ENCODE measurements at places on chromosomes 2 and 18.

GRCh38 chr18:45399146-45399545 lies 216.1 kb upstream of the SLC14A2 start:
- no peak for DNase-seq

DNA sequence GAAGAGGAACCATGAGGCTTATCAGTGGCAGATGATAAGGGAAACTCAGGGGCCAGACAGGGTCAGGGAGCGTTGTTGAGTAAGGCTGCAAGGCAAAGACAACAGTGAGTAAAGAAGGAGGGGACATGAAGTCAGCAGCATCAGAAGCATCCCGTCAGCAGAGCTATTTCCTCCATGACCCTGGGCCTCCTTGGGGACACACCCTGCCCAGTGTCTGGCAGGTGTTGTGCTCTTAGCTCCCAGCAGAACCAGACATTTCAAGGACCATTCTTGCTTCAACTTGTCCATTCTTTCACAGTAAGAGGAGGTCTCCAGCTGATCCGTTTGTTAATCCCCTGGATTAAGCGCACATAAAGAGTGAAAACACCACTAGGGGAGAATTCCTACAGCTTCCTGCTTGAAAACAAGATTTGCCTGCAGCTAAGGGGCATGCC lies 88.7 kb upstream of the MEIS1 start:
- DNase-seq: no peak

DNA sequence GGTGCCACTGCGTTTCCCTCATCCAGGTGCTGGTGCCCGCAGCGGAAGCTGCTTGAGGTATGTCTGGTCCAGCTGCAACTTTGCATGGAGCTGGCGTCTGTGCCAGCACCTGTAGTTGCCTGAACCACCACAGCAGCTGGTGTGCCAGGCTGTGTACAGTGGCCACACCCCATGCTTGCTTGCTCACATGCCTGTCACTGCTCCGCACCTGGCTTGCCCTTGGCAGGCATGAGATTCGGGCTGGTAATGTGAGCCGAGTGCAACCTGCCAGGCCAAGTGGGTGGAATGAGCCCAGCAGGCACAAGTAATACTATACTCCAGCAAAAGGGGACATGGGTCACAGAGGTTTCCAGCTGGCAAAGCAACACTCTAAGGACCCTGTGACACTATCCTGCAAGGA lies 1123.3 kb upstream of the ACVR2A start:
- no peak for DNase-seq

GRCh38 chr2:70199320-70199864 lies 8.6 kb upstream of the C2orf42 start:
- no peak for DNase-seq

- no peak for DNase-seq
These were observed 13.4 kb upstream of the PDIA6 start for GRCh38 chr2:10826026-10826425.

DNA sequence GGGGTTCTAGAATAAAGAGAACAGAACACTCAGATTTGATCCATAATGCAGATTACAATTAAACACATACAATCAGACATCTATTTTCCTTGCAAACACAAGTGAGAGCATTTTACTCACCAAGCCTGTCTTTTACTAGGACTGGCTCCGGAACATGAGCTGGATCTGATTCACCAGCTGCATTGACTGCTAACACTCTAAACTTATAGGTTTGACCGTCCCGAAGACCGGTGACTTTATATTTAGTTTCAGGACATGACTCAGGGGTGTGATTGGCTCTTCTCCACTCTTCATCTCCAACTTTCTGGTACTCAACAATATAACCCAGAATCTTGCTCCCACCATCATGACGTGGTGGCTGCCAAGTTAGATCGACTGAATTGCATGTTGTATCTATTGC lies 112.4 kb downstream of the PLEKHA3 start:
- DNase-seq: no peak

- no peak for DNase-seq
These were observed 361.9 kb downstream of the CYRIA start for GRCh38 chr2:16303761-16304160.

- DNase-seq: peak; percentile 46
These were observed 43.1 kb downstream of the AQP12A start for GRCh38 chr2:240734756-240735155.

- DNase-seq: no peak
These were observed 64.7 kb upstream of the KLF7 start for GRCh38 chr2:207230261-207231105.

- DNase-seq: no peak
These were observed 123.0 kb upstream of the PKDCC start for GRCh38 chr2:41924709-41925408.

DNA sequence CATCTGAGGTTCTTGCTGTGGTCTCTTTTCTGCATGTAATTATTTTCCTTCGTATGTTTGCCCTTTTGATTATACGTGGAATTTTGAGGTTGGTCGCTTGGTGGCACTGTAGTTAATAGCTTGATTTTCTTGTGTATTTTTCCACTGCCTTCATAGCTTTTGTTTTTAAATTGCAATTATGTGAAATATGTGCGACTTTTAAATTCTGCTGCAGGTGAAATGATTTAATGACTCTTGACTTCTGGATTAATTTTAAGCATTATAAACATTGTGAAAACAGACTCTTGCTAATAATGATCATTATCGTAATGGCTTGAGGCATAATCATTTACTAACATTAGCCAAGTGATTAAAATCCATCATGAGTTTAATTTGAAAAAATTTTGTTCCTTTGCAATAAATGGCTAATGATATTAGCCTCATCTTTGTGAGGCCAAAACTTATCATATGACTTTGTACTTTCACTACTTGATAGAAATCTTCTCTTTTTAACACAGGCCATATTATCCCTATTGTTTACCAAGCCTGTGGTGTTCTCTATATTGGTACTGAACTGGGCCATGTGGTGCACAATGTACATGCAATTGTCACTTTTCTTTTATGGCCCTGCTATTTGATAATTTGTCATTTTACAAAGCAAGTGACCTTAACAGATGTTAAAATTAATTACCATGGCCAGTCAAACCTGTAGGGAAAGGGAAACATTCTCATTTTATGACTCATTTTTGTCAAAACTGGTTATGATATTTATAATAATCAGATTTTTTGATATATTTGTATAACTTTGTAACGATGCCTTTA lies 62.8 kb upstream of the NEUROD1 start:
- peak; percentile 26 for DNase-seq

DNA sequence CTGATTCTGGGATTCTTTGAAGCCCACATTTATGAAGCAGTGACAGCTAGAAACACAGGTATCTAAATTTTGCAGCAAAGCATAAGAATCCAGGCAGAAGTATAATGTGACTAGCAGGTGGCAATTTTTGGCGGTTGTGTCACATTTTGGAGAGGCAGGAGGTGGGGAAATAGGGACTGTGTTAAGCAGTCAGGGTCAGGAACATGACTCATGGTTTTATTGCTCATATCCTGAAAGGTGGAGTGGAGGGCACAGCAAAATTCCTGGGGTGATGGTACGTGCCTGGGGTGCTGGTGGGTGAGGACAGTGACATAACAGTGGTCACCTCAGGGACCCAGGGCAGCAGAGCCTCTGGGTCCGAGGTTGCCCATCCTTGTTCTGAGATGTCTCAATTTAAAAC lies 63.5 kb upstream of the TTN start:
- DNase-seq: no peak

DNA sequence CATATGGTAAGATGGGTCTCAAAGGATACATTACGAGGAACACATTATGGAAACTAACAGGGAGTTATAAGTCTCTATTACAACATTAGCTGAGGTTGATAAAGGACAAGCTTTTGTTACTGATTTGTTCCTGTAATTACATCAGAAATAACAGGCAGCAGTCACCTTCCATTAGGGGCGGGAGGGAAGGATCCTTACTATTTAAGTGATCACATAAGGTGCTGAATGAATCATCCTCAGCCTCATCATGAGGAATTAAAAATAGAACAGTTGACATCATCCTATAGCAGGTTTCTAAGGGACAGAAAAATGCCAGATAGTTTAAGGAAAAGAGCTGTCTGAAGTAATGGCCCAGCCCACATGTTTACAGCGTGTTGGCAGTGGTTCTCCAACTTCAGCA lies 86.9 kb upstream of the MGAT5 start:
- peak; percentile 32 for DNase-seq

DNA sequence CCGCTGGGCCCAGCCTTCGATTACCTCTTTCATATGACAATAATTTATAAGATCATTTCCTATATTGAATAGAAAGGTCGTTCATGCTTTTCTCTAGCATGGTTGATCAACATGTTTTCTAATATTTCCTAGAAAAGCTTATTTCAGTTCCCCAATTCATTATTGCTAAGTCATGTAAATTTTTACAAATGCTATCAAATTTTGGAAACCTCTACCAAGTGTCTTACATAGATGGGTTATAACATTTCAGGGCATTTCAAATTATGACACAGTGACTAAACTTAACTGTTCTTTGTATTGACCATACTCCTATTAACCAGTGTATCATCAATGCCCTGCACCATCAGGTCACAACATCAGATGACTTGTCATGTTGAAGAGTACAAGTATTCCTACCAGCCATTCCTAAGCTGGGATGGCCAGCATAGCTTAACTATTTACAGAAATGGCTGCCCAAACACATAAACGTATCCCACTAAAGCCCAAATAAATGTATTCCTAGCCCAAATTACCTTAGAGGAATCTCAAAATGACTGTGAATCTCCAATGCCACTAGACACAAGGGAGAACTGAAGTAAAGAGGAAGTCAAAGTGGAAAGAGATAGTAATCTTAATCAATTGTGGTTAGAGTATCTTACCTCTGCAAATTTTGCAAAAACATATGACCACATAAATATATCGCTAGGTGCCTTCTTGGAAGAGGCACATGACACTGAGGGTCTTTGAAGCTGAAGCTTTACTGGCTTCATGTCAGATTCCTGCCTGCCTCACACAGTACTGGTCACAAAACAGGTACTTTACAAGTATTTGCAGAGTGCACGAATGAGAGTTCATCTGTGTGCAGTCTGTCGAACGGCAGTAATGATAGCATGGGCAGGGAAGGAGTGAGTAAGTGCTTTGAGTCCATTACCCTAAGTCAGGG lies 87.3 kb upstream of the TLK1 start:
- DNase-seq: no peak

GRCh38 chr2:13660231-13660630 lies 943.5 kb downstream of the TRIB2 start:
- DNase-seq: no peak

GRCh38 chr2:168097431-168097830 lies 150.0 kb downstream of the STK39 start:
- no peak for DNase-seq

DNA sequence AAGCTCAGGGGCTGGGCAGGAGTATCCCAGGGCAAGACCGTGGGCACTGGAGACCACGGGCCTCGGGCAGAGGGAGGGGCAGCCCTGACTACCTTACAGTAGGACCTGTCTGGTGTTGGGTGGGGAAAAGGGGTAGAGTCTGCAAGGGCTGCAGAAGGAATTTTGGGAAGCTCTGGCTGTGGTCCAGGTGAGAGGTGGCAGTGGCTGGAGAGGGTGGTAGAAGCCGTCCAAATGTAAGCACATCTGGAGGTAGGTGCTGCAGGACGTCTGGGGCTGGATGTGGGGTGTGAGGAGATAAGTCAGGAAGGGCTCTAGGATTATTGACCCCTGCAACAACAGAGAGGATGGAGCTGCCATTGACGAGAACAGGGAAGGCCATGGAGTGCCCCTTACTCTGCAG lies 486.7 kb downstream of the EIPR1 start:
- no peak for DNase-seq

DNA sequence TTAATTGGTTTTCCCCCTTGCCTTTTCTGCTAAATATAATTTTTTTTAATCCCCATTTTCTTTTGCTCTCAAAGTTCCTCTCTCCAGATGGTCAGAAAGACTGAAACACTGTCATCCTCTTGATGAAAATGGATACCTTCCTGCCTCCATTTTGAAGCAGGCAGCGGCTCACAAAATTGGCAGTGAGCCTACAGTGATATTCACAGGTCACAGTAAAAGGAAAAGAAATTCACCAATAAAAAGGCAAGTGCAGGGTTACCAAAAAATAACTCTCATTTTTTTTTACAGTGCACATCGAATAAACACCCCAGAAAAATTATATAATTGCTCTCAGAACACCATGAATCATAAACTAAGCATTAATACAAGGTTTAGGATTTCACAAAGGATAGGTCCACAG lies 307.5 kb downstream of the TCF4 start:
- no peak for DNase-seq

GRCh38 chr2:161004379-161004778 lies 155.8 kb upstream of the TANK start:
- no peak for DNase-seq

GRCh38 chr2:199302851-199303250 lies 154.9 kb downstream of the SATB2 start:
- no peak for DNase-seq

- DNase-seq: no peak
These were observed 103.6 kb downstream of the STK39 start for GRCh38 chr2:168143813-168144212.

GRCh38 chr2:46569766-46570165 lies 90.4 kb downstream of the TMEM247 start:
- DNase-seq: no peak

DNA sequence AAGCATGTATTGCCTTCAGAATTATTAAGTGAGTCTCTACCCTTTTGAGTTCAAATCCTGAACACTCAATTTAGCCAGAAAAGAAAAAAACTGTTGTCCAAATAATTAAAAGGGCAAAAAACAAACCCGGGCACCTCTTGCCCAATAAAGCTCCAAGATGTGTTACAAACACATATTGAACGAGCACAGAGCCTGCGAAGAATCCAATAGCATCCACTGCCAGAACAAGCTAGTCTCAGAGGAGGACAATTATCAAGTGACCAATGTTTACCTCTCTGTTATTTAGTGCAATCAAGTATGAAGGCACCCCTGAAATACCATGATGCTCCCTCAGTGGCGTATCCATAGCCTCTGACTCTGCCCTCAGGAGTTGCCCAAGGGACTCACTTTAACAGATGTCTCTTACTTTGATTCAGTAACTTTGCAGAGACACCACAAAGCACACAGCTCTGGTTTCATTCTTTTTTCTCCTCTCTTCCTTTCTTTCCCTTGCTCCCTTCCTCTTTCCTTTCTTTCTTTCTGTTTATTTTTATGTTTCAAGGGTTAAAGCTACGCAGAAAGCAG lies 93.5 kb upstream of the SPATS2L start:
- DNase-seq: no peak
